Chondrocyte (in vitro differentiated cells): ENCODE measurements at places on chromosomes 16 and 17. TPM values are rescaled to one million over a fixed set of nuclear protein-coding genes. Genes with fewer than 3 reads are reported as not detected.

GRCh38 chr17:47295037-47295873 lies 28.5 kb upstream of the EFCAB13 start:
- peak overlapping the region; percentile 49 for H3K27ac ChIP-seq
- no peak overlapping the region for H3K4me3 ChIP-seq
- no peak for DNase-seq
- peaks cover 32% of the 10 kb centered on the region for H3K4me1 ChIP-seq

DNA sequence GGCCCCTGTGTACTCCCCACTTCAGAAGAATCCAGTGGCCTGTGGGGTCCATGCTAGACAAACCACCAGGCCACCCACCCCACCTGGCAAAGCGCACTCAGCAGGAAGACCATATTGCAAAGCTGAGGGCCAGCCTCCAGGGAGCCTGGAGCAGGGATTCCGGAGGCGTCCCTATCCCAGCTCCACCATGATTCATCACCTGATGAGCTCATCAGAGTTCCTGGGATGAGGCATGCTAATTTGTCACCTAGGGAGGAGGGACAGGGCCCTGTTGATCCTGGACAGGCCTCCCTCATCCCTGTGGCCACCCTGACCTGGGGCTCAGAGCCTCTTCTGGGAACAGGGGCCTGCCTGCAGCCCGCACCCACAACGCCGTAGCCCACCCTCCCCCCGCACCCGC lies 131.6 kb upstream of the PLCG2 start:
- no peaks in the 10 kb centered on the region for H3K36me3 ChIP-seq
- H3K4me1 ChIP-seq, result peaks cover 57% of the 10 kb centered on the region
- H3K27me3 ChIP-seq, result no peaks in the 10 kb centered on the region
- H3K27ac ChIP-seq, result peak overlapping the region; percentile 39

Gene MED9
- 6.7 to 7.9 TPM (median 7.9 TPM) in 3 replicates for total RNA-seq

DNA sequence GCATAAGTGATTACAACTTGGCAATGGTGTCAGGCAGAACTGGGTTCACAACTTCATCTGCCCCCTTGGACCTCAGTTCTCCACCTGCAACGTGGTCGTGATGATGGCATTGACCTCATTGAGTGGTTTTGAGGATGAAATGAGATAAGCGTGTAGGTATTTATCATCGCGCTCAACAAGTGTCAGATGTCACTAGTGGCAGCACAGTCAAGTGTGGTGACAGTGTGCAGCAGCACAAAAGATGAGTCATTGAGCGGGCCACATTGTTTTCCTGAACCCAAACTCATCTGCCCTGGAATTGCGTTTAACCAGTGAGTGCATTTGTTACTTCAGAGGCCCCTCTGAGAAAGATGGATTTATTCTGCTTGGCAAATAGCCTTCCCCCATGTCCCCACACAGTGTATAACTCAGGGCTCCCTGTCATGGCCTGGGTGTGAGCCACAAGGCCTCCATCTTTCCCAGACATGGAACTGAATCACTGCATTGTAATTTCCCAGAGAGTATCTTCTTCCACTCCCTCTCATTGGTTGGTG lies 20.9 kb downstream of the IRX3 start:
- peaks cover 5% of the 10 kb centered on the region for H3K36me3 ChIP-seq
- no peak overlapping the region for H3K4me3 ChIP-seq
